ENCODE measurements at places on chromosomes 2 and 18.

- no peak for DNase-seq
These were observed 53.1 kb downstream of the MERTK start for GRCh38 chr2:111951486-111951885.

DNA sequence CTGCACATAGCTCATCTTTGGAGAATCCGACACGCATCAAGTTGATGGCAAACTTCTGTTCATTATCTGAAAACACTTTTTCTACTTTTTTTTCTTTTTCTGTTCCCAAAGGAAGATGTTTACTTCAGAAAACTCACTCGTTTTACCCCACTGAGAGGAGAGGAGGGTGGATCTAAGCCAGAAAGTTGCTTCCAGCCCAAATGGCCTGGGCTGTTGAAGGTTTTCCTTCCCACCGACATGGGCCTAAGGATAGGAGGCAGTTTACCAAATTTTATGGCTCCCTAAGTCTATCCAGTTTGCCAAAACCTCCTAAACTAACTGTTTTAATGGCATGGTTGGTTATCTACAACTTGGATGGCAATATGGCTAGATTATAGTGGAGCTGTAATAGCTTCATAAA is 70.4 kb downstream of the DDX1 start:
- DNase-seq: no peak

GRCh38 chr2:155157711-155158110 is 459.2 kb downstream of the KCNJ3 start:
- no peak for DNase-seq

- DNase-seq: no peak
These were observed 32.7 kb downstream of the SFT2D3 start for GRCh38 chr2:127733816-127734537.

DNA sequence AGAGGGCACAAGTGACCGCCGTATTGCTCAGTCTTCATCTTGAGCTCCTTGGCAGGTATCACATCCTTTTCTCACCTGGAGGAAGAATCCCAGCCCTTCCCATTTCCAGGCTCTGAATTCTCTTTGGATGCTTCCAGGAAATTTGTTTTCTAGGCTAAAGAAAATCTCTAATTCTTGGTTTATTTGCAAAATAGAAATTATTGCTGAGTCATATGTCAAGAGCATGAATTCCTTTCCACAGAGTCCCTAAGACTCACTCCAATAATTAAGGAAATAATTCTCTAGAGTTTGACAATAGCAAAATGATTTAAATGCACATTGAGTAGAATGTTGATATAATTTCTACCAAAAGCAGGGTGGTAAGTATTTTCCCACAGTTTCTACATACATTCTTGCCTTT is 16.3 kb upstream of the CCDC68 start:
- no peak for DNase-seq

DNA sequence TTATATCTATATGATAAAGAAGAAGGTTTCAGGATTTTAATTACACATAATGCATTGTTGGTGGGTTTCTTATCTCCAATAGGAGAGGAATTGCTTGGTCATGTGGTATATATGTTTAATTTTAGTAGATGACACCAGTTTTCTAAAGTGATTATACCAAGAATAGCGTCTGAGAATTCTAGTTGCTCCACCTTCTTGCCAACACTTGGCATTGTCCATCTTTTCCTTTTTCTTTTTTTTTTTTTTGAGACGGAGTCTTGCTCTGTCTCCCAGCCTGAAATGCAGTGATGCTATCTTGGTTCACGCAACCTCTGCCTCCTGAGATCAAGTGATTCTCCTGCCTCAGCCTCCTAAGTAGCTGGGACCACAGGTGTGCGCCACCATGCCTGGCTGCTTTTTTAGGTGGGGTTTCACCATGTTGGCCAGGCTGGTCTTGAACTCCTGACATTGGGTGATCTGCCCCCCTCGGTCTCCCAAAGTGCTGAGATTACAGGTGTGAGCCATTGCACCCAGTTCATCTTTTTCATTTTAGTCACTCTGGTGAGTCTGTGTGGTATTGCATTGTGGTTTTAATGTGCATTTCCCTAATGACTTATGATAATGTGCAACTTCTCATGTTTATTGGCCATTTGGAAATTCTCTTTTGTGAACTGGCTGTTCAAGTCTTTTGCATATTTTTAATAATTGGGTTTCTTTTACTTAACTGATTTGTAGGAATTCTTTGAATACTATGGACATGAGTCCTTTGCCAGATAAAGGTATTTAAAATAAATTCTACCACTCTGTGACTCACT is 37.3 kb upstream of the ZNF512 start:
- no peak for DNase-seq

DNA sequence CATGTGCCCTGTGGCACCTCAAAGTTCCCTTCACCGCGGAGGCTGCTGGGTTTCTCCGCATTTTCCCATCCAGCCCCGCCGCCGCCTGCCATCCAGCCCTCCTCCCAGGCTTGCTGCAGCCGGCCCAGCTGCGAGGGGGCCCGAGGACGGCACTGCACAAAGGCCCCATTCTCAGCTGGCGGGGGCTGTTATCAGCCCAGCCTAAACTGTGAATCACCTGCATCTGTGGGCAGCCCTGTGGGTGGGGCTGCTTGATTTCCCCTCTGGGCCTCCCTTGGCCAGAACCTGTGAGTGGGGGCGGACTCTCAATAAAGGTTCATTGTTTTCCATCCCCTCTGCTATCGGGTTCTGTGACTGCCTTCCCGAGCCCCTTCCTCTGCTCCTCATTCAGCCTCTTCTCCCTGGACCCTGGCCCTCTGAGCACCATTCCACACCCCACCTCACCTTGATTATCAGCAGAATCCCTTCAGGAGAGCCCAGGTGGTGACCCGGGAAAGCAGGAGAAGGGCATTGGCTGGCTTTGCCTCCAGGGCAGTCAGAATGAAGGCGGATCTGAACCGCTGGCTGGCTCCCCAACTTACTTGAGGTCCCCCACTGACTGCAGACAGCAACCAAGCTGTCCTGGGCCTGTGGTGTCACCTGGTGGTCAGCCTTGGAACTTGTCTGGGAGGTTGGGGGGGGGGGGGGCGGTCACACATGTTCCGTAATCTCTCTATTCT is 204.5 kb downstream of the ZFP36L2 start:
- no peak for DNase-seq

GRCh38 chr2:209907746-209908145 is 94.7 kb upstream of the RPE start:
- DNase-seq: no peak

DNA sequence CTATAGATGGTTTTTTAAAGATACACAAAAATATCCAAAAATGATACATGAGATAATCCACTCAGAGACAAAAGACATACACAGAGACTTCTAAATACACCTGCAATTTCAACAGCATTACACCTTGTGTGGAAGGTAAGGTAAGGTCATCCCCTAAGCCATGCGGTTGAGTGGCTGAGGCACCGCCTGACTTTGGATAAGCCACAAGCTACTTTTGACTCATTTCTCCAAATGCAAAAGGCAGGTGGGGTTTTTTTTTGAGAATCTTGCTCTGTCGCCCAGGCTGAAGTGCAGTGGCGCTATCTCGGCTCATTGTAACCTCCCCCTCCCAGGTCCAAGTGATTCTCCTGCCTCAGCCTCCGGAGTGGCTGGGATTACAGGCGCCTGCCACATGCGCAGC is 13.1 kb downstream of the AP1S3 start:
- DNase-seq: no peak

GRCh38 chr2:70927641-70928040 is 8.1 kb upstream of the ATP6V1B1 start:
- no peak for DNase-seq

GRCh38 chr2:188878716-188879115 is 95.5 kb upstream of the COL3A1 start:
- no peak for DNase-seq

Data from stimulated activated naive CD4-positive, alpha-beta T cell (primary cell).